Naive thymus-derived CD4-positive, alpha-beta T cell (primary cell): ENCODE measurements at places on chromosomes 4 and X. TPM values are rescaled to one million over a fixed set of nuclear protein-coding genes. Genes with fewer than 3 reads are reported as not detected.

DNA sequence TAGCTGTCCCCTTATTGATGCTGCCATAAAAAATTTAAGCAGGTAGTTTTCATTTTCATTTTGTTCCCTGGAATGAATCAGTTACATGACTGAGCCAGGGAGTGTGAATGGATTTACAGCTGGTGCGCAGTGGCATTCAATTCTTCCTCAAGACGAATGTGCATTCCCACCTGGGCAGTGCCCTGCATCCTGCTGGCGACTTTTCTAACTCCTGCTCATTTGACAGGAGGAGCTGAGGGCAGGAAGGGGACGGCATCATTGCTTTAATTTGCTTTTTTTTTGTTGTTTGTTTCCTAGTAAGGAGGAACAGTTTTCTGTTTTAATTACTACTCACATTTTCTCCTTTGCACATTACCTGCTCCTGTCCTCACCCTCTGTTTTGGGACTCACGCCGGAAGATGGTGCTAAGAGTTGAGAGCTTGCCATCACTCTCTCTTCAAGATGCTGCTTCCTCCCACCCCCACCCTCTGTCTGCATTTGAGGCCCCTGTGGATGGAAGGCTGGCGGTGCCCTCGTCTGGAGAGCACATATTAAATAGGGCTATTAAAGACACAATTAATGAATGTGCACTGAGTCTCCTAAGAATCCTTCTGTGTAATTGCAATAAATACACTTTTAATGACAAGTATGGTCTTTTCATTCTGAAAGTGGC, 35.8 kb downstream of the PSAPL1 start:
- no peak for DNase-seq
- no peaks in the 10 kb centered on the region for H3K36me3 ChIP-seq
- no peak overlapping the region for H3K4me3 ChIP-seq

- no peak overlapping the region for H3K4me3 ChIP-seq
- H3K4me1 ChIP-seq, result no peaks in the 10 kb centered on the region
- no peaks in the 10 kb centered on the region for H3K36me3 ChIP-seq
Measured at GRCh38 chrX:18449236-18449635, 23.8 kb downstream of the CDKL5 start.

GRCh38 chrX:155053656-155054055, 17.3 kb downstream of the CMC4 start:
- no peaks in the 10 kb centered on the region for H3K27me3 ChIP-seq
- DNase-seq, result no peak
- H3K4me1 ChIP-seq, result peaks cover 5% of the 10 kb centered on the region
- no peak overlapping the region for H3K4me3 ChIP-seq
- no peak overlapping the region for H3K27ac ChIP-seq
- no peaks in the 10 kb centered on the region for H3K36me3 ChIP-seq

- no peak overlapping the region for H3K27ac ChIP-seq
- no peak overlapping the region for H3K4me3 ChIP-seq
- H3K4me1 ChIP-seq, result no peaks in the 10 kb centered on the region
- no peaks in the 10 kb centered on the region for H3K27me3 ChIP-seq
Measured at GRCh38 chrX:57929373-57929772, 19.1 kb upstream of the ZXDA start.

- H3K4me1 ChIP-seq, result no peaks in the 10 kb centered on the region
- H3K4me3 ChIP-seq, result no peak overlapping the region
- DNase-seq, result no peak
- H3K36me3 ChIP-seq, result no peaks in the 10 kb centered on the region
Measured at GRCh38 chrX:43910012-43910411, 27.8 kb upstream of the MAOB start.

DNA sequence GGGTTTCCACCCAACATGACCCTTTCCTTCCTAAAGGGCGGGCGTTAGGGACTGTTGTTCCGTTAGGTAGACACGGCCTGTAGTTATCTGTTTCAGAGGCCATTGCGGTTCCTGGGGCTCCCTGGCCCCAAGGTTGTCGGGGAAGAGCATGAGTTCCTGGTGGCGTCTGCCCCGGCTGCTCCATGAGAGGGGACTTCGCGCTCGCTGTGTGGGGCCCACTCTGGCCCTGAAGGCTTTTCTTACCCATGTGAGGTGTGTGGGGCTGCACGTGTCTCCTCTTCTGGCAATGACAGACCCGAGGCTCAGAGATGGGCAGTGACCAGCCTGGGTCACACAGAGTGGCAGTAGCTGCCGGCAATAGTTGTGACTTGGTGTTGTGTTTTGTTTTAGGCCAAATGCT, 9.1 kb downstream of the TADA2B start:
- H3K27me3 ChIP-seq, result no peaks in the 10 kb centered on the region
- H3K36me3 ChIP-seq, result peaks cover 12% of the 10 kb centered on the region
- peaks cover 17% of the 10 kb centered on the region for H3K4me1 ChIP-seq

GRCh38 chr4:96145601-96146000, 305.7 kb downstream of the PDHA2 start:
- no peaks in the 10 kb centered on the region for H3K4me1 ChIP-seq
- no peak overlapping the region for H3K27ac ChIP-seq
- DNase-seq, result no peak
- no peaks in the 10 kb centered on the region for H3K36me3 ChIP-seq
- H3K4me3 ChIP-seq, result no peak overlapping the region

GRCh38 chr4:187127456-187127855, 403.8 kb upstream of the FAT1 start:
- no peak overlapping the region for H3K4me3 ChIP-seq
- H3K4me1 ChIP-seq, result no peaks in the 10 kb centered on the region
- H3K27ac ChIP-seq, result no peak overlapping the region
- H3K36me3 ChIP-seq, result no peaks in the 10 kb centered on the region

DNA sequence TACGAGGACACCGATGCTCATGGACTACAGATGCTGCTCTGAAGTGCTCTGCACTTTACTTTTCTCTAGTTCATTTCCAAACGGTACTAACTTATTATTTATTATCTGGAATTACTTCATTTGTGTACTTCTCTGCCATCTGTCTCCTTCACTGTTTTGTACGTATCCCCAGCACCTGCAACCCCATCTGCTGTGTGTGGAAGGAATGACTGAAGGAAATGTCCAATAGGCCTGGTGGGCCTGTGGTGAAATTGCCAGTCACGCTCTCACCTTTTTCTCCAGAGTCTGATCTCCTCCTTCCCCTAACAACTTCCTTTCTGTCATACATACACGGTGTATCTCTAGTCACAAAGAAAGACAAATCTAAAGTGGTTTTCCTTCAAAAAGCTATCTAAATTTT, 12.9 kb downstream of the TMEM154 start:
- no peak overlapping the region for H3K4me3 ChIP-seq
- DNase-seq, result no peak
- H3K27me3 ChIP-seq, result no peaks in the 10 kb centered on the region
- H3K4me1 ChIP-seq, result peaks cover 4% of the 10 kb centered on the region
- H3K27ac ChIP-seq, result no peak overlapping the region

DNA sequence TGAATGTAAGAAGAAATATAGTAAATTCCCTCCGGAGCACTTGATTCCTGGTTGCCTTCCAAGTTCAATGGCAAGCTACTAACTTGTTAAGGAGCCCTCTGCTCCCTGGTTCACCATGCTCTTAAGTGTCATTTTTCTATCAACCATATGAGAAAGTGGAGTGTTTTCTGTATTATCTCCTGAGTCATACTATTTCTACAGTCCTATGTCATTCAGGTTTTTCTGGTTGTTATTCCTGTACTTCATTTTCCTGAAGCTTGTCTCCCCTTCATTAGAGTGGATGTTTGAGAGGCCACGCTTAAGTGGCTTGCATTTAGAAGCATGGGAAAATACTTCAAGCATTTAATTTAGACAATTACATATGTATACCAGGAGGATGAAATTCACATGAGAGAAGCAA, 14.7 kb upstream of the EPGN start:
- H3K27ac ChIP-seq, result no peak overlapping the region
- no peaks in the 10 kb centered on the region for H3K4me1 ChIP-seq
- no peaks in the 10 kb centered on the region for H3K36me3 ChIP-seq
- no peaks in the 10 kb centered on the region for H3K27me3 ChIP-seq
- DNase-seq, result no peak

- H3K4me1 ChIP-seq, result peaks cover 25% of the 10 kb centered on the region
- peak; percentile 100 for DNase-seq
- H3K27ac ChIP-seq, result peak overlapping the region; percentile 97
Measured at GRCh38 chrX:1391370-1391706, 575 bp downstream of the SLC25A6 start.

GRCh38 chrX:41522081-41522480, 74.9 kb downstream of the NYX start:
- no peak overlapping the region for H3K27ac ChIP-seq
- peaks cover 3% of the 10 kb centered on the region for H3K36me3 ChIP-seq
- H3K4me1 ChIP-seq, result no peaks in the 10 kb centered on the region
- no peak overlapping the region for H3K4me3 ChIP-seq
- no peak for DNase-seq

GRCh38 chr4:34108391-34108790, 2135.9 kb downstream of the ARAP2 start:
- H3K4me3 ChIP-seq, result no peak overlapping the region
- no peak overlapping the region for H3K27ac ChIP-seq
- no peaks in the 10 kb centered on the region for H3K36me3 ChIP-seq
- DNase-seq, result no peak

DNA sequence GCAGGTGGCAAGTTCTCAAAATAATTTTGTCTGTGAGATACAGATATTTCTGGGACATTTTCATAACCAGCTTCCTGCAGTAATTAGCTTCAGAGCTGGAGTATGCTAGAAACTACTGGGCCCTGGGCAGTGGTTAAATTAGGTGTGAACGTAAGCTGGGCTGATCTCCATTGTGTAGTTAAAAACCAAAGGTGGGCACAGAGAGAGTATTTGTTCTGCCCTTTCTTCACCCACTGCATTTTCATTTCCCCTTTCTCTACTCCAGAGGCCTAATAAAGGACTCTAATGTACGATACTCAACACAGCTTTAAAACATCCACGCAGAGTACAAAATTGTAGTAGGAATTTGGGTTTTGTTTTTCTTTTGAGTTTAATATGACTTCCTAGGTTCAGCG, 252.7 kb downstream of the SPRY1 start:
- H3K4me1 ChIP-seq, result no peaks in the 10 kb centered on the region
- H3K27me3 ChIP-seq, result no peaks in the 10 kb centered on the region
- no peak overlapping the region for H3K27ac ChIP-seq
- no peak overlapping the region for H3K4me3 ChIP-seq
- H3K36me3 ChIP-seq, result no peaks in the 10 kb centered on the region
- no peak for DNase-seq

DNA sequence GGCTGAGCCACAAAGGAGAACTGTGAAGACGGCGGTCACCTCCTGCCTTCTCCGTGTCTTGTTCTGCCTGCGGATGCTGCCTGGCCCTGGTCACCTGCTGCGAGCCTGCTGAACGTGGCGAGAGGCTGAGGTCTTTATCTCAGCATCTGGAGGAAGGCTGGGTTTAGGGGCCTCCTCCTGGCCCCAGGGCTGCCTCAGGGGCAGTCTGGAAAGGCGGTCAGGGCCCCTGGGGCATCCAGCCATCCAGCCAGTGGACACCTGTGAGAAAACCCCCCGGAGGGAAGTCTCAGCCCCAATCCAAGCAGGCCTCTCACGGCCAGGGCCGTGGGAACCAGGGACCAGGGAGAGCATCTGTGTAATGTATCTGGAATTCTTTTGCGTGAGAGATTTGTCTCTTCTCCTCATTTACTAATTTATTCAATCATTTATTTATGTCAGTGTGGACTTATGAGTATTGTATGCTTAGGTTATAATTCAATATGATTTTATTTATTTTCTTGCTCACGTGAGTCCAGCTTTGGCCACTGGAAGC, 11.3 kb downstream of the PDE6B start:
- no peaks in the 10 kb centered on the region for H3K36me3 ChIP-seq
- H3K4me3 ChIP-seq, result no peak overlapping the region
- no peaks in the 10 kb centered on the region for H3K4me1 ChIP-seq
- H3K27ac ChIP-seq, result no peak overlapping the region
- no peak for DNase-seq

DNA sequence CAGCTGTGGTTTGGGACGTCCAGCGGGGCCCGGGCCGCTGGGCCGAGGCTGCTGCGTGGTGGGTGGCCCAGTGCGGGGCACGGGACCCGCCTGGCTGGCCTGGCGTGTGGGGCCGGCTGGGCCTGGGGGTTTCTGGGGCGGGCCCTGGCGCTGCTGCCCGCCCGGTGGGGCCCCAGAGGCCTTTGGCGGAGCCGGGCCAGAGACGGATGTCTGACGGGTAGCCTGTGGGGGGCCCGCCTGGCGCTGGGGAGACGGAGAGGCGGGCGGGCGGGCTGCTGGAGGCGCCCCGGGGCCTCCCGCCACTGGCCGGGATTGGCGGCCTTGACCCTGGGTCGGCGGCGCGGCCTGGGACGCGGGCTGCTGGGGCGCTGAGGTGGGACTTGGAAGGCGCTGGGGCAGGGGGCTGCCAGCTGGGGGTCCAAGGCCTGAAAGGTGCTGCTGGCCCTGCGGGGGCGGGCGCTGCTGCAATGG, 8.1 kb upstream of the TIMP1 start:
- no peaks in the 10 kb centered on the region for H3K36me3 ChIP-seq
- H3K27me3 ChIP-seq, result no peaks in the 10 kb centered on the region
- DNase-seq, result no peak
- no peak overlapping the region for H3K4me3 ChIP-seq
- no peaks in the 10 kb centered on the region for H3K4me1 ChIP-seq

GRCh38 chr4:1002131-1002630, 9.0 kb upstream of the SLC26A1 start:
- no peak overlapping the region for H3K27ac ChIP-seq
- H3K27me3 ChIP-seq, result peaks cover 3% of the 10 kb centered on the region
- no peaks in the 10 kb centered on the region for H3K36me3 ChIP-seq
- H3K4me1 ChIP-seq, result peaks cover 9% of the 10 kb centered on the region

GRCh38 chr4:118032691-118033090, 1.6 kb upstream of the NDST3 start:
- H3K4me3 ChIP-seq, result no peak overlapping the region
- H3K27me3 ChIP-seq, result no peaks in the 10 kb centered on the region
- no peak overlapping the region for H3K27ac ChIP-seq
- no peaks in the 10 kb centered on the region for H3K4me1 ChIP-seq
- H3K36me3 ChIP-seq, result no peaks in the 10 kb centered on the region

The PYURF gene
- 38.6 TPM for total RNA-seq

The TECRL gene
- not detected for total RNA-seq

The PDCL2 gene
- total RNA-seq, result not detected in 2 replicates

The MAGEB10 gene
- total RNA-seq, result not detected

The TCEAL6 gene
- not detected for total RNA-seq

The PNMA5 gene
- total RNA-seq, result not detected

The SMIM31 gene
- not detected in 2 replicates for total RNA-seq
